ENCODE measurements at places on chromosomes 3 and 15.

- DNase-seq = no peak
Measured at GRCh38 chr3:3998140-3998922, 199.1 kb downstream of the LRRN1 start.

DNA sequence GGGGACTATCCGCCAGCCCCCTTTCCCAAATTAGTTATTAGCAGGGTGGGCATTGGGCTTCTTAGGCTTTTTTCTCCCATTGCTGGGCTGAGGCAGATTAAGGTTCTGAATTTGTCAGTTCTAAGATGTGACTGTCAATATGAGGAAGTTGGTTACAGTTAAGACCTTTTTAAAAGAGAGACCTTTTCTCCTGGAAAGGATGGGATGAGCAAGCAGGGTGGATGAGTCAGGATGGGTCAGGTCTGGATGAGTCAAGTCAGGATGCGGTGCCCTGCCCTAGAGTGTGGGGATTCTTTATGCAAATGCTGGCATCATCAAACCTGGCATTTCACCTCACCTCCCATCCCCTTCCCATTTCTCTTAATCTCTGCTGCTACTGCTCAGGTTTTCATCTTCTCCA, 1.9 kb downstream of the AEN start:
- DNase-seq = no peak

GRCh38 chr3:158453865-158454264, 117.1 kb upstream of the MLF1 start:
- DNase-seq = no peak

- no peak for DNase-seq
Measured at GRCh38 chr3:146529021-146529420, 15.4 kb downstream of the PLSCR1 start.

DNA sequence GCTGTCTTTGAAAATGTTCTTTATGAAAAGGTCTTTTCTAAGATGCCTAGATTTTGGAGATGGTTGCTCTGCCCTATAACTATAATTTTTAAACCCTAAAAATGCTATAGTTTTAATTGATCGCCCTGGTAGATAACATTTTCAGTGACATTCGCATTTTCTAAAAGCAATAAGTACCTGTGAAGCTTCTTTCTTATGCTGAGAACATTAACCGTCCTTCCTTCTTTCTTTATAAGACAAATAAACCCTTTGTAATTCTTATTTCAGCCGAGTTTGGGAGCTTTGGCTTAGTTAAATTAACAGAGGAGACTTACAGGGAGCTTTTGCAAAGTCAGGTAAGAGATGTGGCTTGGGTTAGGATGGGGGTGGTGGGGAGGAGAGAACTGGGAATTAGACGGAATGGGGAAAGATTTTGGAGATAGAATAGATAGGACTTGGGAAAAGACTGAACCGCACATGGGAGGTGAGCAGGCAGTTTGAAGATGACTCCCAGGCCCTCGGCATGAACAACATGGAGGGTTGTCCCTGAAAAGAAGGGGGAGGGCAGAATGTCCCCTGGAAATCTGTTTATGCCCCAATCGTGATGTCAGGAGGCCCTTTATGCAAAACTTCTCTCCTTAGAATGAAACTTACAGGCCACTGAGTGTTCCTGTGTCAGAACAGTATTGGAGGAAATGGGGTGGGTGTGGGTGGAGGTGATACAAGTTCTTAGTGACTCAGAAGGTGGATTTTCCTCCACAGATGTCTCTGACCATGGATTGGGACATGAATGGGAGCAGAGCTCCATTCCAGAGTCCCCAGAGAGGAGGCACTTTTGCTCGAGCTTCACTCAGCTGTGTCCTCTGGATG, 76.2 kb upstream of the LARS2 start:
- DNase-seq = no peak

DNA sequence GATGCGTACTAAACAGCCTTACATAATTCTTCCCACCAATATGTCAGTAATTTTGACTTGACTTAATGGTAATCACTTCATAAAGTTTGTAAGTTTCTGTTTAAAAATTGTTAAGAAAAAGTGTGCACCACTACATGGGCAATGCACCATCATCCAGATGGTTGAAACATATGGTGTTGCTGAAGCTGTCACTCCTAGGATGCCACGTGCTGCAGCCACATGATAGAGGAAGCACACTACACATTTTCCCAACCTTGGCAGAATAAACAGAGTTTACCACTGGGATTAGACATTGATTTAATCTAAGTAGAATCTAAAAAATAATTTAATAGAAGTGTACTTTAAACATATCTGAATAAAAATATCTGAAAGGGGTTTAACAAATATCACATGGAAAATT, 1209.9 kb downstream of the NSUN3 start:
- no peak for DNase-seq

DNA sequence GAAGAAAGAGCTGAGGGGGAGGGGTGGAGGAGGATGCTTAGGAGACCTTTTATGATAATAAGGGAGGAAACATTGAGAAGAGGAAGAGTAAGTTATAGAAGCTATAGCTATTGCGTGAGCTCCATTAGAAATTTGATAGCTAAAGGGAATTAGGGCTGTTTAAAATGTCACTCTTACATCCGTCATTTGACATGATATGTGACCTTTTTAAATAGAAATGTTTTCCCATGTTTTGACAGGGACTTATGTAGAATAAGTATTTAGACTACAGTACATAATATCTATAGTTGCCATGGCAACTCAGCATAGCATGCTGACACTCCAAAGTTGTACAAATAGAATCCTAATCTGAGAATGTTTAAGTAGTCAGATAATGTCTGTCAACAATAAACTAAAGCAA, 19.2 kb downstream of the RAD51 start:
- DNase-seq = no peak

DNA sequence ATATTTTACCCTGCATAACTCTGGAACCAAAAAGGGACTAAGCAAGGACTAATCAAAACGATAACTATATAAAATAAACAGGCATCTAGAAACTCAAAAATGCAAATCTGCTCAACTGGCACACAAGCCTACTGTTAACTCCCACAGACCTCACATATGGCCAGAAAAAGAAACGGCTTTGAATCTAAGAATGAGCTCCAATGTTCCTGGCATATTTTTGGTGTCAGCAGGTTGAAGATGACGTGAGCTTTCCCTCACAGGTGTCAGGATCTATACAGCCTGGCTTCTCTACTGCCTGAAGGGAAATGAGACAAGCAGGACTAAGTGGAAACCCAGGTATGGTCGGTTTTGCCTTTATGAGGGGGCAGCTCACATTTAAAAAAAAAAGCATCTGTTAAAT, 120.1 kb upstream of the SPATA12 start:
- DNase-seq = no peak

DNA sequence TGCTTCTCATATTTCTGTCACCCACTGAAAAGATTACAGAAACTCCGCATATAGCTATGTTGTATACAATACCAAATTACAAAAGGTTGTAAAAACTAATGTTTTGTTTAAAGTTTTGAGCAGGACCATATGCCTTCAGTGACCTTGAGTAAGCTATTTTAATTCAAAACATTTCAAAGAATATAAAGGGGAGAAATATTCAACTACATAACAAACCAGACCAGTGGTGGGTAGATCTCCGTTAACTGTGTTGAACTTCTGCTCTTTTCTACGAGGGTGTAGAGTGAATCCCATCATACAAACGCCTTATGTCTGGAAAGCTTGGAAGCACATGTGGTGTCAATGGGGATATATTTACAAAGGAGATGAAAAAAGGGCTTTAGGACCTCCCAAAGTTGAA, 68.4 kb upstream of the NR2F2 start:
- no peak for DNase-seq

DNA sequence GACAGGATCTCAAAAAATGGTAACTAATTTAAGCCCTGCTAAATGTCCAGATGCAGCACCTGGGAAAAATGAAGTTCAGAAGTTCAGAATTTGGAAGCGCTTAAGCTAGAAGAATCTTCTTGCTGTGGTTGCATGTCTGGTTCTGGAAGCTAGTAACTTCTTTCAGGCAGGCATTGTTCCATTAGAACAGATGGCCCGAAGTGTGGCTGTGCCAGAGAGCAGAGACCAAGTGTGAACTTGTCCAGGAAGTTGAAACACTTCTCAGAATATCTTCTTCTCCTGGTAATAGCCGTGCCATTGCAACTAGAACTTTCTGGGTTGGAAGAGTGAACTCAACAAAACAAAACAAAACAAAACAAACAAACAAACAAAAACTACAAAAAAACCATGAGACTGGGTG, 80.0 kb downstream of the MITF start:
- no peak for DNase-seq

DNA sequence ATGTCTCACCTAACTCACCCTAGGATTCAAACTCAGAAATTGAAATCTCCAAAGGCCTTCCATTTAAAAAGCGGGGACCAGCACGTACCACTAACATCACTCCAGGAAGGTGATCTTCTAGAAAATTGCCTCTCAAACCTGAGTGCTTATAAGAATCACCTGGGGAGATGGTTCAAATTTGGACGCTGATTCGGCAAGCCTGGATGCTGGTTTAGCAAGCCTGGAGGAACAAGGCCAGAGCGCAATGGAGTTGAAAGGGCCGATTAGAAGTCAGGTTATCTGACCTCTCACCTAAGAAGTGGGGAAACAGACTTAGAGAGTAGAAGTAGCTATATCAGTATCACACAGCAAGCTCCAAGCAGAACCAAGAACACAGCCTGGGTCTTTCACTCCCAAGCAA, 68.2 kb downstream of the SSUH2 start:
- DNase-seq = no peak

- DNase-seq = no peak
Measured at GRCh38 chr15:85722374-85723152, 72.2 kb downstream of the KLHL25 start.

DNA sequence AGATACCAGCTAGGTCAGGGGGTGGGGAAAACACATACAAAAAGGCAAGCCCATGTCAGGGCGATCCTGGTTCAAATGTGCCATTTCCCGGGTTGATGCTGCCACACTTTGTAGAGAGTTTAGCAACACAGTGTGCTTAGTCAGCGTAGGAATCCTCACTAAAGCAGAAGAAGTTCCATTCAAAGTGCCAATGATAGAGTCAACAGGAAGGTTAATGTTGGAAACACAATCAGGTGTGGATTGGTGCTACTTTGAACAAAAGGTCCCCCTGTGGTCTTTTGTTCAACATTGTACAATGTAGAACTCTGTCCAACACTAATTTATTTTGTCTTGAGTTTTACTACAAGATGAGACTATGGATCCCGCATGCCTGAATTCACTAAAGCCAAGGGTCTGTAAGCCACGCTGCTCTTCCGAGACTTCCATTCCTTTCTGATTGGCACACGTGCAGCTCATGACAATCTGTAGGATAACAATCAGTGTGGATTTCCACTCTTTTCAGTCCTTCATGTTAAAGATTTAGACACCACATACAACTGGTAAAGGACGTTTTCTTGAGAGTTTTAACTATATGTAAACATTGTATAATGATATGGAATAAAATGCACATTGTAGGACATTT, 28.9 kb downstream of the TPM1 start:
- no peak for DNase-seq

GRCh38 chr3:4852780-4853748, 126.2 kb upstream of the BHLHE40 start:
- DNase-seq = no peak

DNA sequence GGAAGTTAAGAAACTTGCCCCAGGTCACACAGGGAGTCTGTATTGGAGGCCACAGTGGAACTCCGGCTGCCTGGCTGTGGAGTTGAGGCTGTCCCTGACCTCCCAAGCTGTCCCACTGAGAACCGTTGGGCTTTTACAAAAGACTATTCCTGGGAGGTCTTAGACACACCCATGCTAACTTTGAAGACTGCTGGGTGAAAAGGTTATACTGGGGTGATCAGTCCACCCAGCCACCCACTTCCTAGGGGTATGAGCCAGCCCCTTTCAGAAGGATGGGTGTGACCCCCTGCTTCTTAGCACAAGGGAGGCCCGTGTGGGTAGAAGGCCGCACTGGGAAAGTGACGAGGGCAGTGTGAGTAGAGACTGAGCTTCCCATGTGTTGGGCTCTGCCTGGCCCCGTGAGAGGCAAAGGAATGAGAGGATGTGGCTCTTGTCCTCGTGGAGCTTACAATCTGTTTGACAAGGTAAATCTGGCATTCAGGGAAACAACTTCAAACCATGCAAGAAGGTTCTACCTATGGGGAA, 19.0 kb downstream of the MRAS start:
- no peak for DNase-seq

Data from T-helper 22 cell (primary cell).